Progenitor cell of endocrine pancreas (in vitro differentiated cells): ENCODE measurements at places on chromosomes 7 and 10. TPM values are rescaled to one million over a fixed set of nuclear protein-coding genes. Genes with fewer than 3 reads are reported as not detected.
A peak's percentile ranks its signal among the peaks of the same experiment; 100 is the strongest.

GRCh38 chr10:96502561-96503282 is 11.0 kb downstream of the TLL2 start:
- peaks cover 8% of the 10 kb centered on the region for H3K27me3 ChIP-seq
- no peak overlapping the region for H3K27ac ChIP-seq
- no peak for DNase-seq
- no peaks in the 10 kb centered on the region for H3K4me1 ChIP-seq
- H3K36me3 ChIP-seq = no peaks in the 10 kb centered on the region
- H3K4me3 ChIP-seq = no peak overlapping the region

DNA sequence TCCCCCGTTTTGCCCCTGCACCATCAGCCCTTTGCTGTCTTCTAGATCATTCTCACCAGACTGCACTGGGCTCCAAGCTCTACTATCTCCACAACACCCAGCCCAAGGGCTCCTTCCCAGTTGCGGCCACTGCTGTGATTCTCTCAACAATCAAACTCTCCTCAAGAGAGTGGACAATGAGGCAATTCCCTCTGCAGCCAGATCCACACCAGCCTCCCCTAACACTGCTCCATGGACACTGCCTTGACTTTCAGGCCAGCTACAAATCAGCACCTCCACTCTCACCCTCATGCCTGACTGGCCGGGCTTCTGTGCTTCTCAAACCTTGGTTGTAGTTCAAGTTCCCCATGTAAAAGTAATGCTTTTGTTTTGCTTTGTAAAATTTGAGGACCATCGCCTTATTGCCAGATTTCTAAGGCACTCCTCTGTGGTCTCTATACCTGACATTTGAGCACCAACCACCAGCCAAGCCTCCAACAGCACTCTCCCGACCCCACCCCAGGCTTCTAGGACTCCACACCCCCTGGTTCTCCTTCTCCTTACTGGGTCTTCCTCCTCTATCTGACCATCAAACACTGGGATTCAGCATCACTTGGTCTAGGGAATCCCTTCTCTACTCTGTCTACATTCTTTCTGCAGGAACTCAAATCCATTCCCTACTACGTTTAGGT is 45.4 kb downstream of the PPIF start:
- peaks cover 23% of the 10 kb centered on the region for H3K27me3 ChIP-seq
- DNase-seq = no peak
- no peak overlapping the region for H3K4me3 ChIP-seq

Gene CRYGN
- total RNA-seq = 2.5 and 3.2 TPM in 2 replicates

DNA sequence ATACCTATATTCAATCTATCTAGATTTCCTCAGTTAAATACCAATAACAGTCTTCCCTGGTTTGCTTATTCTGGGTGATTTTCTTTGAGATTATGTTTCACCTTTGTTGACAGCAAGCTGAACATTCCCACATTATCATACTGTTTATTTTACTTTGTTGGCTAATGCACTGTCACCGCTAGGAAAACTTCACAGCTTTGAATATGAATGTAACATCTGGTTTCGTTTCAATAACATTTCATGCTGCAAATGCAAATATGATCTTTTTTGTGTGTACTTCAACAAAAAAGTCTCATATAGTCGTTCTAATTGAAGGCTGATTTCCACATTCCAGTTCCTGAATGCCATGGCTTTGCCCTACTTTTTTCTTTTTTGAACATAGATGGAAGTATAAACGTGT is 946.3 kb upstream of the GHITM start:
- H3K27ac ChIP-seq = no peak overlapping the region
- H3K4me1 ChIP-seq = peaks cover 2% of the 10 kb centered on the region
- DNase-seq = no peak
- H3K4me3 ChIP-seq = no peak overlapping the region

DNA sequence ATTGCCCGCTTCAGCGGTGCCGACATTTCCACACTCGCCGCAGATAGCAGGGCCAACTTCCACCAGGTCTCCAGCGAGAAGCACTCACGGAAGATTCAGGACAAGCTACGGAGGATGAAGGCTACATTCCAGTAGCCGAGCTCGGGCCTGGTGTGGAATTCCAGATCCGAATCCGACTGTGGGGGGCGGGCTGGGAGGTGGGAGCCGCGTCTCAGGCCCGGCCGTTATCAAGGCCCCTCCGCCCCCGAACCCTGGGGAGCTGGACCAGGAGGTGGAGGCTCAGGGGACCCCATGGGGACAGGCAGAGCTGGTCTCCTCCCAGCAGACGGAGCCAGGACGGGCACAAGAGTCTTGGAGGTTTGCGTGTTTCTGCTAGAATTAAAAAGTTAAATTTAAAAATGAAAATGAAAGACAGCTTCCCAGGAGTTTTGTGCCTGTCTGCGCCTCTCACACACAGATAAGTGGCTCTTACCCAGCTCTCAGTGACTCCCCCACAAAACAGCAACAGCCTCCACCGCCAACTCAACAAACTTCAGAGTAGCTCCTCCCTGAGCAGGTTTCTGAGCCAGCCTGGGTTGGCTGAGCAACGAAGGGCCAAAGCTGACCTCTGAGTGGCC is 5.2 kb upstream of the UTF1 start:
- no peak overlapping the region for H3K27ac ChIP-seq
- H3K4me3 ChIP-seq = no peak overlapping the region
- no peaks in the 10 kb centered on the region for H3K36me3 ChIP-seq
- peaks cover 4% of the 10 kb centered on the region for H3K4me1 ChIP-seq

DNA sequence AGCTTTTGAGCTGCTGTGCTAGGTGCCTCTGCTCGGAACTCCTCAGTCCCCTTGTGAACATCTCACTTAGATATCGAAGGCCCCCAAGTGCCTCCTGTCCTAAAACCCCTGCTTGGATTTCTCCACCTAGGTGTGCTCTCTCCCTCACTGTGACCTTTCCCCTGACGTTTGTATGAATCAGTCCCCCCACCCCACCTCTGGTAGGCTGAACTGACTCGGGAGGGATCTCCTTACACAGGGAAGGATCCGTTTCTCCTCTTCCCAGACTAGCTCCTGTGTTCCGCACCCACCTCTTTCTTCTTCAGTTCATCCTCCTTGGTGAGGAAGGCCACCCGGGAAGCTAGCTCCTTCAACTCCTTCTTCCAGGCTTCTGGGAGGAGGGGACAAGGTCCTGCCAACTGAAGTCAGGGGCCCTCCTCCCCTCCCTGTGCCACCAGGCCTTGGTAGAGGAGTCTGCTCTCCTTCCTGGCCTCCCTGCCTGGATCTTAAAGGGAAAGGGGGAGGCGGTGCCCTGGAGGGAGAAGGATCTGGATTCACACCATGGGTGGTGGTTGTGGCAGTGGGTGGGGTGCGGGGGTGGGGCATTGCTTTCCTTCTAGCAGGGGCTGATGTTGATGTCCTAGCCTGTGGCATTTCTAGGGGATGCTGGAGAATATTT is 6.8 kb downstream of the TBATA start:
- H3K4me1 ChIP-seq = no peaks in the 10 kb centered on the region
- H3K4me3 ChIP-seq = no peak overlapping the region
- no peak for DNase-seq
- H3K27me3 ChIP-seq = peaks cover 11% of the 10 kb centered on the region
- H3K27ac ChIP-seq = peak overlapping the region; percentile 73

Gene C10orf90
- total RNA-seq = not detected in 2 replicates

- DNase-seq = no peak
- no peak overlapping the region for H3K4me3 ChIP-seq
- peaks cover 4% of the 10 kb centered on the region for H3K4me1 ChIP-seq
- no peaks in the 10 kb centered on the region for H3K27me3 ChIP-seq
Measured at GRCh38 chr7:40244226-40244625, 109.4 kb downstream of the SUGCT start.

DNA sequence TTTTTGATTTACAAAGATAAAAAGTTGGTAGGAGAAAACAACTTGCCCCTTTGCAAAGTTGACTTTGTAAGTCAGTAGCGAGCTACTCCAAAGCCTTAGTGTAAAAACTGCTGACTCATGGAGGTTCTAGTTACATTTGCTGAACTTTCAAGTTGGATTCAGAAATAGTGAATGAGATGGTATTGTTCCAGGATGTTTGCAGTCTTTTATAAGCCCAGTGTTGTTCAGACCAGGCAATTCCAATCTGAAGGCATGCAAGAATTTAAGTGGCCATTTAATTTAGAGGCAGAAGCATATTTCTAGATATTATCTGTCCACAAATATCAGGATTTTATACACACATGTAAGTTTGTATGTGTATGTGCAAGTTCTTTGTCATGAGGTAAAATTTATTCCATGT is 21.6 kb downstream of the TES start:
- H3K27me3 ChIP-seq = no peaks in the 10 kb centered on the region
- no peak for DNase-seq
- no peaks in the 10 kb centered on the region for H3K36me3 ChIP-seq
- peaks cover 16% of the 10 kb centered on the region for H3K4me1 ChIP-seq
- peak overlapping the region; percentile 92 for H3K27ac ChIP-seq
- no peak overlapping the region for H3K4me3 ChIP-seq

Gene CLDN4
- total RNA-seq = 172 and 183 TPM in 2 replicates

- DNase-seq = no peak
- H3K4me1 ChIP-seq = no peaks in the 10 kb centered on the region
- no peaks in the 10 kb centered on the region for H3K27me3 ChIP-seq
- no peak overlapping the region for H3K4me3 ChIP-seq
- H3K36me3 ChIP-seq = no peaks in the 10 kb centered on the region
Measured at GRCh38 chr7:123439191-123439590, 95.2 kb downstream of the IQUB start.

GRCh38 chr10:48343921-48344598 is 37.6 kb downstream of the MAPK8 start:
- H3K27ac ChIP-seq = no peak overlapping the region
- DNase-seq = no peak
- H3K4me1 ChIP-seq = peaks cover 11% of the 10 kb centered on the region
- no peak overlapping the region for H3K4me3 ChIP-seq
- H3K27me3 ChIP-seq = no peaks in the 10 kb centered on the region

DNA sequence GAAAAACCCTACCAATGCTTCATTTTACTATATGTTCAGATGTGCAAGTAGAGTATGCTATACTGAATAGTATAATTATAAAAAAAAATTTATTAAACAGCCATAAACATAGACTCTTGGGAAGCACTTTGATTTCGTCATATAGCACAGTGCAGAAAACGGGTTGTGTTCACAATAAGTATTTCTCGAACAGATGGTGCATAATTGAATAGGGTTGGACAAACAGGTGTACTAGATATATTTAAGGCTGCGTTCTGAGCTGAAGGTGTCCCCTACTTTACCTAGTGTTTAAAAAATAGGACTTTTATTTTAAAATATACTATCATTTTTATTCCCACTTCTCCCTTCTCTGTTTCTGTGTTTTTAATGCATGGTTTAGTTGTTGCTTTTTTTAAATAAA is 841.5 kb downstream of the ANKRD7 start:
- H3K36me3 ChIP-seq = no peaks in the 10 kb centered on the region
- H3K27me3 ChIP-seq = no peaks in the 10 kb centered on the region
- H3K4me1 ChIP-seq = peaks cover 3% of the 10 kb centered on the region
- no peak overlapping the region for H3K27ac ChIP-seq

- H3K27me3 ChIP-seq = peaks cover 3% of the 10 kb centered on the region
- no peaks in the 10 kb centered on the region for H3K36me3 ChIP-seq
- no peak for DNase-seq
Measured at GRCh38 chr10:91705948-91706670, 73.2 kb upstream of the PPP1R3C start.

GRCh38 chr10:13347043-13347499 is 1.0 kb downstream of the SEPHS1 start:
- peaks cover 8% of the 10 kb centered on the region for H3K36me3 ChIP-seq
- H3K4me3 ChIP-seq = peak overlapping the region; percentile 77
- peaks cover 23% of the 10 kb centered on the region for H3K27me3 ChIP-seq

DNA sequence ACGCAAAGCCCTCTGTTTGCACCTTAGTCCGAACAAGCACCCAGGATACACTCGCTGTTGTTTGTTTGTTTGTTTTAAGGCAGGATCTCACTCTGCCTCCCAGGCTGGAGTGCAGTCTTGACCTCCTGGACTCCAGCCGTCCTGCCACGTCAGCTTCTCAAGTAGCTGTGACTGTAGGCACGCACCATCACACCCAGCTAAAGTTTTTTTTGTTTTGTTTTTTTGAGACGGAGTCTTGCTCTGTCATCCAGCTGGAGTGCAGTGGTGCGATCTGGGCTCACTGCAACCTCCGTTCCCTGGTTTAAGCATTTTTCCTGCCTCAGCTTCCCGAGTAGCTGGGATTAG is 76.8 kb downstream of the CTBP2 start:
- H3K27me3 ChIP-seq = no peaks in the 10 kb centered on the region
- DNase-seq = no peak
- no peak overlapping the region for H3K4me3 ChIP-seq
- H3K4me1 ChIP-seq = peaks cover 28% of the 10 kb centered on the region
- no peak overlapping the region for H3K27ac ChIP-seq

GRCh38 chr10:50421026-50421719 is 169.9 kb upstream of the ASAH2 start:
- H3K4me3 ChIP-seq = no peak overlapping the region
- DNase-seq = no peak
- H3K27me3 ChIP-seq = peaks cover 9% of the 10 kb centered on the region
- H3K4me1 ChIP-seq = peaks cover 6% of the 10 kb centered on the region

GRCh38 chr10:2987185-2987768 is 80.1 kb upstream of the PFKP start:
- H3K36me3 ChIP-seq = no peaks in the 10 kb centered on the region
- H3K4me3 ChIP-seq = no peak overlapping the region
- peaks cover 19% of the 10 kb centered on the region for H3K4me1 ChIP-seq
- DNase-seq = no peak

GRCh38 chr7:37832194-37832593 is 16.2 kb upstream of the NME8 start:
- H3K27ac ChIP-seq = no peak overlapping the region
- H3K4me1 ChIP-seq = no peaks in the 10 kb centered on the region
- no peak for DNase-seq
- no peak overlapping the region for H3K4me3 ChIP-seq

Gene CEP55
- 9.1 and 10.5 TPM in 2 replicates for total RNA-seq

Gene SHTN1
- 42.0 and 46.9 TPM in 2 replicates for total RNA-seq

Gene IMPDH1
- total RNA-seq = 23.4 and 28.4 TPM in 2 replicates

Gene CDH23
- 0.43 and 0.53 TPM in 2 replicates for total RNA-seq

- H3K27me3 ChIP-seq = peaks cover 20% of the 10 kb centered on the region
- H3K27ac ChIP-seq = no peak overlapping the region
- DNase-seq = no peak
- H3K4me3 ChIP-seq = no peak overlapping the region
- H3K4me1 ChIP-seq = peaks cover 11% of the 10 kb centered on the region
Measured at GRCh38 chr10:5965266-5965665, 12.1 kb downstream of the IL15RA start.

DNA sequence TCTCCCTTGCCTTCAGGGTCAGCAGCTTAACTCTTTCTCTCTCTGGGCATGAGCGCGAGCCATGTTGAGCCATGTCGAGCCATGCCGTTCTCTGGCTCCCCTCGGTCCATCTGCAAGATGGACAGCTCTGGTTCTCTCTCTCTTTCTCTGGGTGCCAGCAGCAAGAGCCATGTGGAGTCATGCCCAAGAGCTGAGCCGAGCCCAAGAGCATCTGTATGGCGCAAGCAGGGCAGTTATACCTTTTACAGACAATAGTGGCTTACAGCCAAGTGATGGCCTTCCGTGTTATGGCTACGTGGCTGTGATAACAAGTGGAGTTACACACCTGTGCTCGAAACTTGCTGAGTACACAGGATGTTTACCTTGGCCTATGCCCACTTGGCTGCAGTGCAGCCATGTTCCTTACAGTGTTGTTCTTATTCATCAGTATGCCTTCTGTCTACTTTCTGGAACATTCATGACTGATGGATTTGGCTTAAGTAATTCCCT is 327.7 kb downstream of the GLRX3 start:
- peaks cover 4% of the 10 kb centered on the region for H3K27me3 ChIP-seq
- H3K4me1 ChIP-seq = no peaks in the 10 kb centered on the region
- no peak overlapping the region for H3K4me3 ChIP-seq
- no peaks in the 10 kb centered on the region for H3K36me3 ChIP-seq
- no peak for DNase-seq

GRCh38 chr7:101972627-101973026 is 155.2 kb downstream of the CUX1 start:
- peaks cover 5% of the 10 kb centered on the region for H3K36me3 ChIP-seq
- H3K4me1 ChIP-seq = peaks cover 7% of the 10 kb centered on the region
- peak overlapping the region; percentile 69 for H3K27ac ChIP-seq
- H3K27me3 ChIP-seq = no peaks in the 10 kb centered on the region
- no peak for DNase-seq
- no peak overlapping the region for H3K4me3 ChIP-seq
